Fibroblast of skin of scalp (primary cell): ENCODE measurements at places on chromosomes 4 and X.

GRCh38 chr4:89026542-89026941 lies 30.4 kb downstream of the FAM13A start:
- no peak for DNase-seq

- DNase-seq = no peak
Observed at GRCh38 chrX:49767236-49767635, 61.9 kb upstream of the PAGE4 start.

DNA sequence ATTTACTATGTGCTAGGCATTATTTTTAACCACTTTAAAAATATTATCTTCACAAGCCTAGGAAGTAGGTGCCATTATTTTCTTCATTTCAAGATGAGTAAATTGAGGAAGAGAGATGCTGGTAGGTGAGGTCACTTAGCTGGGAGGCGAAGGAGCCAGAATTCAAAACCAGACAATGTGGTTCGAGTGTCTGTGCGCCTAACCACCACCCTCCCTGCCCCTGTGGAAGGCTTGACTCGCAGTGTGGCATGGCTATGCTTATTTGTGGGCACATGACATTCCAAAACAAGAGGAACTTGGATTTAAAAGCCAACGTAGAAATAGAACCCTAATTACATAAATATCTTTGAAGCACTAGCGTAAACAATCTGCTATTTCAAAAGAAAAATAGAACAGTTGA lies 226.6 kb upstream of the PITX2 start:
- no peak for DNase-seq

DNA sequence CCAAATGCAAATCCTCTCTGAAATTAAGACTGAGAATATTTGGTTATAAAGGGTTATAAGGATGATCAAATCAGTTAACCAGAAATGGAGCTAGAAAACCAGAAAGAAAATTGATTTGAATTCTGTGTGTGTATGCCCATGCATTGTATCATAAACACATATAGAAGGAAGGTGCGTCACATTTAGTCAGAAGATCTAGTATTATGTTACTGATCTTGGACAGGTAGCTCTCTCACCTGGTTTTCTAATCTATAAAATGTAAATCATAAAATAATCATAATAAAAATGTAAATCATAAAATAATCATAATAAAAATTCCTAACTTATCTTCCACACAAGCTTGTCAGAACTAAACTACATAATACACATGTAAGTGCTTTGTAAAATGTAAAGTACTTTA lies 78.8 kb downstream of the BMP3 start:
- no peak for DNase-seq

- no peak for DNase-seq
Observed at GRCh38 chrX:28552882-28553829, 34.1 kb upstream of the IL1RAPL1 start.

DNA sequence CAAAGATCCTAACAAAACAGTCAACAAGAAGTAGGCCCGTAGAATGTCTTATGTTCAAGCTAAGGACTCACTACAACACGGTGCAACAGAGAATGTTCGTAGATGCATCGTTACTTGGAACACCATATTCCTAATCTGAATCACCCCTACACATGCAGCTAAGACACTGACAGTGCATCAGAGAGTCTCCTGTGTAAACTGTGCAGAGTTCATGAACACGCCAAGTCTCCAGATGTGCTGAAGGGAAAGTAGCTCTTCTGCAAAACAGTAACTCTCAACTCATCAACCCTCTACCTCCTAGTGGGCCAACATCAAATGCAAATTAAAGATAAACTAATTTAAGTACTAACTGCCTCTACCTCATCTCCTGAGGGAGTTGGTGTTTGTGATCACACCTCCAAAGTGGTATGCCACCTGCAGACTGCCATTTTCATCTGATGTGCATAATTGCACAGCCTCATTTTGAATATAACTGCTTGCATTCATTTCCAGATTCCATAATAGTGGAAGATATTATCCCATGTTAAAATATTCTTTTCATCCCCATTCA lies 73.5 kb downstream of the MOSPD2 start:
- DNase-seq = no peak

DNA sequence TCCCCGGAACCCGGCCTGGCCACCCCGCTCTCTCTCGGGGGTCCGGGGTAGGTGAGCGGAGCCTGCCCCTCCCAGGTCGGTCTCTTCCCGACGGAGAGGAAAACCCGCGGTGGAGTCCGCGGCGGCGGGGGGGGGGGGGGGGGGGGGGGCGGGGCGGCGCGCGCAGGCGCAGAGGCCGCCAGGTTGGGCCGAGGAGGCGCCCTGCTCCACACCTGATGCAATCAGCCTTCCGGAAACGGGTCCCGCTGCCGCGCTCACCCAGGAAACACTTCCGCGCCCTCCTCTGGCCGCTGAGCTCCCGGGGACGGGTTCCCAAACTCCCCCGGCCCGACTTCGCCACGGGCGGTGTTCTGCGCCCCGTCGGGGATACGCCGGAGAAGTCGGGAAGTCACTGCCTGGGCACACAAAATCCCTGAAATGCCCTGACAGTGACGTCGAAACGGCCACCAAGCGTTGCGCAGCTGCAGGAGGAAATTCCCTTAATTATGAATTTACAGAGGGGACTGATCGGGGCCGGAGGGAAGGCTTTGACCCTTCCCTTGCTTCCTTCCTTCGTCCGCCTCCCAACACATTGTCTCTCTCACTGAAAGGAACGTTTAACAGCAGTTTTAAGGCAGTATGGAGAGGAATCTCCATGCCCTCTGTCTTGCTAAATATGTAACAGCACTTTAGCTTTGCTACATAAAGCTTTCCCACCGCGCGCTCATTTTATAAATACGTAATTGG lies 2.1 kb upstream of the APBB2 start:
- peak; percentile 79 for DNase-seq

DNA sequence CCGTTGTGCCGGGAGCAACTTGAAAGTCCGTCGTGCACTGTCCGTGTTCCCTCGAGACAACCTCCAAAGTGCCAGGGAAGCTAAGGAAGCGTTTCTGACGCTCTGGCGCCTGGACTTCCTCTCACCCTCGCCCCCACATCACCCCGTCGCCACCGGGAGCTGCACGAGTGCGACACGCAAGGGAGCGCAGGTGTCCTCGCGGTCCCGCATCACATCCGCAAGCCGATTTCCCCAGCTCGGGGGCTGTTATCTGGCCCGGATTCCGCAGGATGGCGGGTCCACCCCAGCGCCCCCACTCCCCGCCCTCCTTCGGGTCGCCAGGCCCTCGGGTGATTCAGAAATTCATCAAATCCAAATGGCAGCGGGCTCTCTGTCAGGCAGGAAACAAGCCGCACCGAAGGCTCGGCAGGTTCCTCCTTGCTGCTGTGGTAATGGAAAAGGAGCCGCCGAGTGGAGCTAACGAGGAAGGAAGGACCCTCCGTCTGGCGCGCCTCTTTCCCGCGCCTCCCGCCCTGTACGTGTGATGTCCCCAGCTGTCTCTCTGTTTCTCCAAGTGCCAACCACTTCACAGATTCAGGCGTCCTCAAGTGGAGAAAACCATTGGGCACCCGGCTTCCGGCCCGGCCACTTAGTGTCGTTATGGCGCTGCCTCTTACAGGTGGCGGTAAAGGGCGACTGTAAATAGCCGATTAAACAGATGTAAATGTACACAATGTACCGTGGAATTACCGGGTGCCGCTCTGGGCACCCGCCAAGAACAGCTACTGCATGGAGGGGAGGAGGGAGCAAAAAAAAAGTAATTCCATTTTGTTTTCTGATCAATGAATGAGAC lies 921 bp upstream of the SETD7 start:
- peak; percentile 25 for DNase-seq

DNA sequence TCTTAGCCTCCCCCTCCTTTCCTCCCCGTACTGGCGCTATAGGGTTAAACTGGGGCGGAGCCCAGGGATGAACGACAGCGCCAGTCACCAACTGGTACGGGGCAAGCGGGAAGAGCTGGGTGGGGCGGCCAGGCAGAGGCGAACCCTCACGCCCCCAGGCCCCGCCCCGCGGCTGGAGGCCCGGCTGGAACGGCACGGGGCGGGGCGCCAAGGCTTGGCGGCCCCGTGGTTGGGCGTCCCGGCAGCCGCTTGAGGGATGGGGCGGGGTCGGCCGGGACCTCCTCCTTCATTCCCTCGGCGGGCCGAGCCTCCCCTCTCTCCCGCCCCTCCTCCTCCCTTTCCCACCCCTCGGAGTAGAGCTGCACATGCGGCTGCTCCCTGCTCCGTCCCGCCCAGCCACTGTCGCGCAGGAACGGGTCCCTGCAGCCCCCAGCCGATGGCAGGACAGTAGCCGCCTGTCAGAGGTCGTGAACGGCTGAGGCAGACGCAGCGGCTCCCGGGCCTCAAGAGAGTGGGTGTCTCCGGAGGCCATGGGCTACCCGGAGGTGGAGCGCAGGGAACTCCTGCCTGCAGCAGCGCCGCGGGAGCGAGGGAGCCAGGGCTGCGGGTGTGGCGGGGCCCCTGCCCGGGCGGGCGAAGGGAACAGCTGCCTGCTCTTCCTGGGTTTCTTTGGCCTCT lies at the start of gene EDA:
Gene EDA (plus strand): TSS at position 335 of the 678 bp plus-strand sequence.
- DNase-seq = peak; percentile 90

GRCh38 chr4:56655627-56656345 lies 25.3 kb downstream of the HOPX start:
- DNase-seq = no peak

- DNase-seq = no peak
Observed at GRCh38 chrX:154655346-154655745, 2.0 kb upstream of the CTAG2 start.

DNA sequence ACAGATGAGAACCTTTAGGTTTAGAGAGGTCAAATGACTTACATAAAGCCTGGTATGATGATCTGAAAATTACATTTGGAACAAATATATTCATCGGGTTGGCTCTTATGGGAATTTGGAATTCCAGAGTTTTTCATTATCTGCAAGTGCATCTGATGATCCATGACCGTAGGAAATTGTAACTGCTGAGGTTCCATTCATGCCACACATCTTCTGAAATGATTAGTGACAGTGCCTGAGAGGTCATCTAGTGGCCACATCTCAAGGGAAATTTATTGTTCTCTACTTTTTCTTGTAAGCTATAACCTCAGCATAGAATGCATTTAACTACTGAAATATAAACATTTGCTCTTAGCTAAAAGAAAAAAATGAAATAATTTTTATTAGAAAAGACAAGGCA lies 105.8 kb upstream of the NWD2 start:
- no peak for DNase-seq

DNA sequence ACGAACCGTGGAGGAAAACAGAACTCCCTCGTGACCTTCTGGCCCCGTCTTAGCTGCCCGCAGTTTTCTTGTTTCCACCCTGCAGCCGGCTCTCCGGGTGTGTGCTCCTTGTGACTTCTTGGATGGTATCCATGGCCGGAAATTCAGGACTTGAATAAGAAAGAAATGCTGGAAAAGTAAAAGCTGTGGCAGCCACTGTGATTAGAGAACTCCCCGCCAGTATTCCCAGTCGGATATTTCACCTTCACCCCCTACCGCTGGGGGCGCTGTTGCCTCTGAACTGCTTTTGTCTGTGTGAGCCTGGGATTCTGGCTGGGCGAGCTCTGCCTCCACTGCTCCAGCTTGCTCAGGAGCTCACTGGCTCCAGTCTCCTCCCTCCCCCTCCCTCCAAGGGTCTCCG lies 41.5 kb upstream of the CYP4V2 start:
- DNase-seq = peak; percentile 7

DNA sequence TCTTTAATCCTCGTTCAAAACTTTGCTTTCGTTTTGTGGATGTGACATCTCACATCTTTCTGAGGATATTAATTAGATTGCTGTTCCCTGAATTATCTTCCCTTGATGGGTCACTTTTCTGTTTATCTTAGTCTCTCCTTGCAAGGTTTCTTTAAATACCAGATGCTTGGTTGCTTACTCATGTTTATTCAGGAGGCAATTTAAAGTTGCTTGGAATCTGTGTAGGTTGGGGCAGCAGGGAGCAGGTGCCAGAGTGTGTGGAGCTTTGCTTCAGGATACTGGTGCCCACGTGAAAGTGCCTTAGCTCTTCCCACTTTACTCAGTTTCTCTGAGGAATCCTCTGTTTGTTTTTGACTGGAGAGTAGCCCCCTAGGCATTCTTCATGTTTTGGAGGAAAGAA lies 24.0 kb downstream of the ANAPC4 start:
- no peak for DNase-seq

- DNase-seq = no peak
Observed at GRCh38 chr4:2855584-2855983, 11.9 kb downstream of the ADD1 start.

- peak; percentile 60 for DNase-seq
Observed at GRCh38 chrX:130669233-130669632, 233.8 kb downstream of the ENOX2 start.

DNA sequence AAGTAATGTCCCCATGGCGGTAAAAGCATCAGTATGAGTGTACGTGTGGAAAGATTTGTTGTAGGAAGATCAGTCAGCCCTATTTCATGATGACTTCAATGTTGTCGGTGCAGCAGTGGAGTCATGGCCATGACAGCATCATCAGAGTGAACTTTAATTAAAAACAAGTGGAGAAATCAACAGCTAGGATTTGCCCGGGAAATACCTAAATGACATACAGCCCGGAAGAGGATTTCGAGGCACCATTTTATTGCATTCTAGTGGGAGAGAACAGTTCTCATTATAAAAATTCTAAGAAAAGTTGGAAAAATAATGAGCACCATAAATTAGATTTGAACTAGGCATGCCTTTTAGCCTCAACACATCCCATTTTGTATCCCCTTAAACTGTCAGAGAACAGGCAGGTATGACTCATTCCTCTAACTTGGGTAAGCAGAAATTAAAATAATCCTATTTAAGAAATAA lies 170.1 kb downstream of the SHROOM3 start:
- DNase-seq = peak; percentile 48

- no peak for DNase-seq
Observed at GRCh38 chrX:148290931-148291330, 209.5 kb upstream of the AFF2 start.

DNA sequence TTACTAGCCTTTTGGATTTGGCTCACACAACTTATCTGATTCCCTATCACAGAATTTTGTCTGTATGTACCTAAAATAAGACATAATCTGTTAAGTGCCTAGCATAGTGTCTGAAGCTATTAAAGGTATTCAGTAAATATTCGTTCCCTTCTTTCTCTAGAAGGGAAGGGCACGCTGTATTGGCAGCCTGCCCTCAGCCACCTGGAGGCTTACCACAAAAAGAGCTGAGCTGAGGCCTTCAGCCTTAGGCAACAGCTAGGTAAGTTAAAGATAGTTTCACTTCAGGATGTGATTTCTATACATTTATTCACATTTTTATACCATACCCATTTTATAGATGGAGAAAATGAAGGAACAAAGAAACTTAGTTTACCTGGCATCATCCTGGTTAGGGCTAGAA lies 400.0 kb upstream of the LCORL start:
- DNase-seq = no peak

DNA sequence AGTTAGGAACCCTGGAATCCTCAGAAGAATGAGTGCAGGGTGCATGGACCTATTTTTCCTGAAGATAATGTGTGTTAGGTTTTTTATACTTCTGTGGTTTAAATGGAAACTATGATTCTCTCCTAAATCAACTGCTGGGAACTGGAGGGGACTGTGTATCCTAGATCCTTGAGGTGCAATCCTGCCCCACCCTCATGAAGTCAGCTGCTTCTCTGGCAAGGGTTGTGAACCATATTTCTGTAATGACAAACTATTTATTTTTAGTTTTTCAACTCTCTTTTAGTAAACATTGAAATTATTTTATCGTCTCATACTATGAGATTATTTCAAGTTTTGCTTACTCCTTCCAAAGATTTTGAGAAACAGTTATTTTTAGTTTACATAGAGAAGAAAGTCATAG lies 25.8 kb upstream of the VEGFC start:
- no peak for DNase-seq

- DNase-seq = no peak
Observed at GRCh38 chrX:125505207-125505606, 185.5 kb downstream of the TEX13C start.

- no peak for DNase-seq
Observed at GRCh38 chrX:40415675-40416074, 165.1 kb upstream of the ATP6AP2 start.

- DNase-seq = peak; percentile 45
Observed at GRCh38 chr4:53781629-53782457, 190.6 kb upstream of the LNX1 start.
